ENCODE measurements at places on chromosomes 3 and 15.

DNA sequence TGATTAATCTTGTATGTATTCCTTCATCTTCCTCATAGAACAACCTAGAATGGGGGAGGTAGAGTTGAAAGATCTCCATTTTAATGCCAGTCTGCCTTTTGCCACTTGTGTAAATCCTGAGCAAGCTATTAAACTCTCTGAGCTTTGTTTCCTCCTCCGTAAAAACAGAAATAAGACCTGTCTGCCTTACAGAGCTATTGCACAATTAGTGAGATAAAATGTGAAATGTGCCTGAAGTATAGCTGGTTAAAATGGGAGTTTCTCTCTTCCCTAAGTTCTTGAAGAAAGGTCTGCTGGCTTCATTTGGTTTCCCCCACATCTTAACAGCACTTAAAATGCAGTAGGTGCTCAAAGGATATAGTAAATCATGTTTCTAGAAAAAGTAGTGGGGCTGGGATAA is 19.0 kb downstream of the ALDH1A2 start:
- DNase-seq: peak; percentile 74

DNA sequence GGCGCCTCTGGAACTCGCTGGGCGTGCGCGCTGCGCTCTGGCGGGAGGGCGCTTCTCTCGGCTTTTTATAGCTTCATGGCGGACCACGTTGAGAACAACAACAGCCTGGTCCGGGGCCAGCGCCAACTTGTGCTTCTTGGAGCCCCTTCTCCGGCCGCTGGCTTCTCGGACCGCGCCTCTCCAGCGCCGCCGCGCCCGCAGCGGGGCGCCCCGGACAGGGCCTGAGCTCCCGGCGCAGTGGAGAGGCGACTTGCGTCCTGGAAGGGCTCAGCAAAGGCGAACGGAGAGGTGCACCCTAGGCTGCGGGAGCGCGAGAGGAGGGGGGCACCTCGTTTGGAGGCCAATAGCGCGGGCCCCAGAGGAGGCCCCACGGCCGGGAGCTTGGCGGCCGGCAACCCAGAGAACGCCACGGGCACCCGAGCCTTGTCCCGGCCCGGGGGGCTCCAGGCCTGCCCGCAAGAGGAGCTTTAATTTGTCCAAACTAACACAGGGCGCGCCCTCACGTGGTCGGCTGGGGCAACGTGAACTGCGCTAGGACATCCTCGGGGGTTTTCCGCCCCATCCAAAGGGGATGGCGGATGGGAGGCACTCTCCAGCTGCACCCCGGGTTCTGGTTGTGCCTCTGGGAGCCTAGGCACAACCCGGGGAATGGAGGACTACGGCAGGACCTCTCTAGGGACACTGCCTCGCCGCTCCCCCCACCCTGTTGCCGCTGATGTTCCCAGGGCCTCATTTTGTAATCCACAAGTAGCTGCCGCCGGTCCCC is 37.8 kb downstream of the HMCES start:
- DNase-seq: peak; percentile 95

DNA sequence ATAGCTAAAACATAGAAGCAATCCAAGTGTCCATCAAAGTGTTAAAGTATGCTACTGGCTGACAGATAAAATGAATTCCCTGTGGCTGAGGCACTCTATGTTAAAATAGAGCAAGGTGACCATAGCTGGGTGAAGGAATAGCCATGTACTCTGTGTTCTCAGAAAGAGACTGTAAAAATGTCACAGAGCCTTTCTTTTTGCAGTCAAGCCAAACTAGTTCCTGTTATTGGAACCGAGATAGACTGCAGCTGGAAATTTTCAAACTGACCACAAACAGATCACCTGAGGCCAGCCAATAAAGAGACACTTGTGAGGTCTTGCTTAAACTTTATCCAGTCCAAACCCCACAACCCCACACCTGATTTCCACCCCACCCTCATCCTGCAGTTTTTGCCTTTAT is 422.8 kb upstream of the NAALADL2 start:
- peak; percentile 33 for DNase-seq

DNA sequence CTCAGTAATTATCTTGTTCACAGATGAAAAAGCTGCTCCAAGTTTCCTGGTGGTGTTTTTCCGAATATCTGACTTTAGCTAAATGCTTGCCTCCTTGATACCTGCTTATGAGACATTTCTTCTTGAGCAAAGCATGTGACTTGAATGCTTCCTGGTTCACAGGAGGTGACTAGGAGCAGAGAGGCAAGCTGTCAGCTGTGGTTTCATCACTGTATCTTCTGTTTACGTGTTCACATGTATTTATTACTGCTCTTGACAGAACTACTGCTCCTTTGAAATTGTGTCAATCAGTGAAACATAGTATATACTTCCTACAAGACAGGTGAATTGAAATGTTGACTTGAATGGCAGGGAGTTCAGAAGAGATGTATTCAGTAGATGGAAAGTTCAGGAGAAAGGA is 8.9 kb upstream of the SPPL2A start:
- DNase-seq: no peak
